ENCODE measurements at places on chromosomes 2 and 18. TPM values are rescaled to one million over a fixed set of nuclear protein-coding genes. Genes with fewer than 3 reads are reported as not detected.

CFAP221 gene
- 15.3 TPM for total RNA-seq

LIMS4 gene
- 0.89 TPM for total RNA-seq

DNA sequence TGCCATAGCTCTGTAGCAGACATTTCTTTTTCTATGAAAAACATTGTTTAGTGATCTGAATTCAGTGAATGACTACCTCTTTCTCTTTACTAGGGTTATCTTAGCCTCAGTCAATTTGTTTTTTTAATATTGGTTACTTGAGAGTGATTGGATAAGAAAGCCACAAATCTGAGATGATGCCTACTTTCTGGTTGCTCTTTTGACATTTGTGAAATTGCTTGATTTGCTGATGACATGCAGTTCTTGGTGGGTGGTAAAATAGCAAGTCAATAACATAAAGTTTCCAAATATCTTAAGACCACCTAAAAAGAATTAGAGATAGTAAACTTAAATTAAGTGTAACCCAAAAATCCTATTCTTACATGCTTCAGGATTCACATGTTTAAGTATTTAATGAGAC lies 199.5 kb upstream of the STON1 start:
- H3K27me3 ChIP-seq = no peaks in the 10 kb centered on the region
- no peaks in the 10 kb centered on the region for H3K4me1 ChIP-seq
- no peaks in the 10 kb centered on the region for H3K36me3 ChIP-seq
- no peak for DNase-seq
- no peak overlapping the region for H3K4me3 ChIP-seq

DNA sequence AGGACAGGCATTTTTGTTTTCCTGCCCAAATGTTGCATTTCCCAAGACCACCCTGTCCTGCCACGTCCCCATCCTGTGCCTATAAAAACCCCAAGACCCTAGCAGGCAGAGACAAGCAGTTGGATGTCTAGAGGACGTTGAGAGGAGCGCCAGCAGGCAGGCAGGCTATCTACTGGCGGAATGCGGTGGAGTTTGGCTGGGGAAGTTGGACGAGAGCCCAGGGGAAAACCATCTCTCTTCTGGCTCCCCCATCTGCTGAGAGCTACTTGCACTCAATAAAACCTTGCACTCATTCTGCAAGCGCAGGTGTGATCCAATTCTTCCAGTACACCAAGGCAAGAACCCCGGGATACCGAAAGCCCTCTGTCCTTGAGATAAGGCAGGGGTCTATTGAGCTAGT lies 72.5 kb downstream of the ARL6IP6 start:
- no peak overlapping the region for H3K4me3 ChIP-seq
- no peak overlapping the region for H3K27ac ChIP-seq
- no peak for DNase-seq
- H3K27me3 ChIP-seq = no peaks in the 10 kb centered on the region
- no peaks in the 10 kb centered on the region for H3K4me1 ChIP-seq

- no peaks in the 10 kb centered on the region for H3K27me3 ChIP-seq
- H3K4me3 ChIP-seq = no peak overlapping the region
- no peak for DNase-seq
- peaks cover 67% of the 10 kb centered on the region for H3K4me1 ChIP-seq
Measured at GRCh38 chr2:9230051-9230802, 23.6 kb downstream of the ASAP2 start.

- H3K4me3 ChIP-seq = no peak overlapping the region
- no peaks in the 10 kb centered on the region for H3K27me3 ChIP-seq
- H3K36me3 ChIP-seq = peaks cover 2% of the 10 kb centered on the region
Measured at GRCh38 chr18:37403100-37403781, 162.4 kb downstream of the CELF4 start.

DNA sequence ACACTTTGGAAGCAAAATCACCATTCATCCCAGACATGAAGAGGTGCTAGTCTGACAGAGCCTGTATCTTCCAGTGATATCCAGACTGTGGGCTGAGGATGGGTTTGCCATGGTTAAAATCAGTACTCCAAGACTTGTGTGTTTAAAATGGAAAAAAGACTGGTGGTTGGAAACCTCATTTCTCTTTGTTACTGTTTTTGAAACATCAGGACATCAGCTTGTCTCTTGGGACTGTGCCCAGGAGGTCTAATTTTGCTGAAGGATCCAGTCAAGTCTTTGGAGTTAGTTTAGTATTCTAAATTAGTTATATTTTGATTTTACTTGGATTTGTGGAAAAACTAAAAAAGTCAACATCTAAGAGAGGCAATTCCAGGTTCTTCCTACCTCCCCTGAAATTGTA lies 578.4 kb downstream of the PLCL1 start:
- no peaks in the 10 kb centered on the region for H3K27me3 ChIP-seq
- H3K4me1 ChIP-seq = no peaks in the 10 kb centered on the region
- no peak overlapping the region for H3K27ac ChIP-seq
- no peak overlapping the region for H3K4me3 ChIP-seq
